Cortex of kidney (tissue), 1 donor: ENCODE measurements at places on chromosomes 3 and 15.

DNA sequence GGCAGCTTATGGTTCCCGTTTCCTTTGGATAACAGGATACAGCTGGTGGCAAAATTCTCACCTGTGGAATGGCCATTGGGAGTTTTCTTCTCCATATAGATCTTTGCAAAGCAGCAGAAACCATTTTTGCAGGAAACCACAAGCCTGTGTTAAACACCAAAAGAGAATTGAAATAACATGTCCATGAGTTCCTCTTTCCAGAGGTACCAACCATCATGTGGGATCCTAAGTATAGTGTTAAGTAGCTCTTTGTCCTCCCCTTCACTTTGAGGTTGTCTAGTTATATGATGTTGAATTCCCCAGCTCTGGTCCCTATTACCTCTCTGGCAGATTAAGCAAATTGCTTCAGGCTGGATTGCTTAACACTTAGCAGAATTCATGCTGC lies 94.9 kb downstream of the AKAP13 start:
- no peak for DNase-seq

- DNase-seq = no peak
These were observed 160.0 kb upstream of the CGNL1 start for GRCh38 chr15:57216288-57216687.

GRCh38 chr3:143806038-143806437 lies 42.2 kb downstream of the SLC9A9 start:
- no peak for DNase-seq

GRCh38 chr3:64815195-64815631 lies 127.4 kb upstream of the ADAMTS9 start:
- no peak for DNase-seq

- no peak for DNase-seq
These were observed 26.2 kb upstream of the IL20RB start for GRCh38 chr3:136931606-136932005.

GRCh38 chr3:64408770-64409169 lies 183.5 kb upstream of the PRICKLE2 start:
- no peak for DNase-seq

- no peak for DNase-seq
These were observed 183.3 kb downstream of the NR1D2 start for GRCh38 chr3:24128199-24129005.

GRCh38 chr3:182182531-182182968 lies 470.8 kb downstream of the SOX2 start:
- no peak for DNase-seq

DNA sequence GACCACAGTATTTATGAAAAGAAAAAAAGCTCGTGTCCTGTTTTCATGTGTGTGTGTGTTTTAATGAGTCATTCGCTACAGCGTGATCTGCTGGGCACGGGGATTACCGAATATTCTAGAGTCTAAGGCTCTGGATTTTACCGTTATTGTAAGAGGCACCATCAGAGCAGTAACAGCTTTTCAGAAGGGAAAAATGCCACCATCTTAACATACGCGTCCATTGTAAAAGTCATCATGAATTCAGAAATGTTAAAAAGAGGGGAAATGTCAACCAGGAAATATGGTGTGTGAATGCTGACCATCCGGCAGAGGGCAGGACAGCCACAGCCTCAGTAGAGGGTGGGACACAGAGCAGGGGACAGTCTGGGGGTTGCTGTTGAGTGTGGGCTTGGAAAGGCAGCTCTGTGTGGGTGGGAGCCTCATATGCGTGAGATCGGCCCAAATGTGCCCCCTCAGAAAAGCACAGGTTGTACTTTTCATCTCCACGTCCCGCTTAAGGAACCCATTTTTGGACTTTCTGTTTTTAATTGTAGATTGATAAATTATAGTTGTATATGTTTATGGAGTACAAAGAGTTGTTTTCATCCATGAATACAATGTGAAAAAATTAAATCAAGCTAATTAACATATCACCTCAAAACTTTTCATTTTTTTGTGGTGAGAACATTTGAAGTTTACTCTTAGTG lies 69.6 kb downstream of the ASB7 start:
- no peak for DNase-seq

GRCh38 chr3:80677796-80678195 lies 910.0 kb upstream of the ROBO1 start:
- DNase-seq = no peak
